ENCODE measurements at places on chromosomes 4 and X.

DNA sequence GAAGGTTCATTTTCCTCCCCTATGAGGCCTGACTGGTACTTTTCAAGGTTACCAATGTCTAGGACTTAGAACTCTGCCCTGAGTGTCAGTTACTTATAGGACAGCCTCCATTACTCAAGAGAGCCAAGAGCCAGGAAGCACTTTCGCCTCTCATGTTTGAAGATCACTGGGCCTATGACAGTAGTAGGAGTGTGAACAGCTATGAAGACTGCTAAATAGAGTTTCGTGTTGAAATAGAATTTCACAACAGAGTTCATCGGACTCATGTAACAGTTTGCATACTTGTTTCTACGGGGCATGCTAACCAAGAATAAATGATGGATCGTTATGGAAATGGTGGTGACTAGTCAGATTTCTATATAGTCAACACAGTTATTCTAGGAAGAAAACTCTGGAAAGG, 97.8 kb upstream of the GPC4 start:
- no peak for DNase-seq

DNA sequence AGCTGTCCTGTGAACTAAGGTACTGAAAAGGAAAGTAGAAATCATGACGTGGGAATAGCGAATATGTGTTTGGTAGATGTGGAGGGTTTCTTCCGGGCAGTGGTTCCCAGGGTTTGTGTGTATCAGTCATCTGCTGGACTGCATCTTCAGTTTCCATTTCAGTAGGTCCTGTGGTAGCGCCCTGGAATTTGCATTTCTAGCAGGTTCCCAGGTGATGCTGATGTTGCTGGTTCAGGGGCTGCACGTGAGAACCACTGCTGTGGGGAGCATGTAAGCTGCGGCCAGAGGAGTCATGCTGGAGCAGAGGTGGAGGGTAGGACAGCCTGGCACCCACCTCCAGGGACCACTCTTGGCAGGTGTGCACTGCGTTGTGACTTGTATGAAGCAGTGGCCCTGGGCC, 47.1 kb downstream of the ARHGAP10 start:
- DNase-seq, result no peak

DNA sequence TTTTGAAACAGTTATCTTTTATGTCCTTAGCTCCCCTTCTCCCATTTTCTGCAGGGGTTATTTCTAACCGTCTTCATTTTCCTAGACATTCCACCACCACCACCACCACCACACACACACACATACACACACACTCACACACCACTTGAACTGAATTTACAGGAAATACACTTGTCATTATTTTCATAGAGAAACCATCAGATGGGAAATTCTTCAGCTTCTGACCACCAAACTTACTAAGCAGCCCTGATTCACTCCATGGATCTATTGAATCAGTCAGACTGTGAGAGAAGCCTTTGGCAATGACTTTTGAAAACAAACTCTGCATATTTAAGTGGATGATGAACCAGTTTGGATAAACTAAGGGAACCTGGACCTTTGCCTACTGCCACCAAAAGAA, 210.1 kb upstream of the NHS start:
- no peak for DNase-seq

DNA sequence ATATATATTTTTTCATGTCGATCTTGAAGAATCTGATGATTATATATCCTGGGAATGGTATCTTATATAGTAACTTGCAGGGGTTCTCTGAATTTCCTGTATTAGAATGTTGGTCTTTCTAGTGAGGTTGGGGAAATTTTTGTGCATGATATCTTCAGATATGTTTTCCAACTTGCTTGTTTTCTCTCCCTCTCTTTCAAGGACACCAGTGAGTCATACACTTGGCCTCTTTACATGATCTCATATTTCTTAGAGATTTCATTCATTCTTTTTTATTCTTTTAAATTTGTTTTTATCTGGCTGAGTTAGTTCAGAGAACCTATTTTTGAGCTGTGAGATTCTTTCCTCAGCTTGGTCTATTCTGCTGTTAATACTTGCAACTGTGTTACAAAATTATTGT, 27.2 kb upstream of the C4orf17 start:
- no peak for DNase-seq

DNA sequence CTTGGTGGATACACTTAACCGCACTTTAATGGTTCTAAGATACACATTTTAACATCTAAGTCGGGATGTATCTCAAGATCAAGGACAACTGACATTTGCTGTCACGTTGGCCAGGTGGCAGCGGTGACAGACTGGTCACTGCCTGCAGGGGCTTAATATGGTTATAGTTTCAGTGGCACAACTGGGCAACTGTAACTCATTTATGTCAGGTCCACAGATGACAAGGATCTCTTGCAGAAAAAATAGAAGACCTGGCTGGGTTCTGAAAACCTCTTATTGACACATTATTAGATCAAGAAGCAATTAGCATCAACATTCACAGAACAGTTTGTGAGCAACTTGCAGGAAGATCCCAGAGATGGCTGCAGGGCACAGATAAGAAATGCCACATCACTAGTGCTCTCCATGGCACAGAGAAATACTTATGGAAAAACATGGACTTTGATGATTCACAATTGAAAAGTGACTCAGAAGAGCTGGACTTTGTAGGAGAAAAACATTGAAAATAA, 99.6 kb upstream of the SORBS2 start:
- DNase-seq, result no peak

- DNase-seq, result no peak
Measured at GRCh38 chr4:37528166-37528885, 157.8 kb downstream of the RELL1 start.

DNA sequence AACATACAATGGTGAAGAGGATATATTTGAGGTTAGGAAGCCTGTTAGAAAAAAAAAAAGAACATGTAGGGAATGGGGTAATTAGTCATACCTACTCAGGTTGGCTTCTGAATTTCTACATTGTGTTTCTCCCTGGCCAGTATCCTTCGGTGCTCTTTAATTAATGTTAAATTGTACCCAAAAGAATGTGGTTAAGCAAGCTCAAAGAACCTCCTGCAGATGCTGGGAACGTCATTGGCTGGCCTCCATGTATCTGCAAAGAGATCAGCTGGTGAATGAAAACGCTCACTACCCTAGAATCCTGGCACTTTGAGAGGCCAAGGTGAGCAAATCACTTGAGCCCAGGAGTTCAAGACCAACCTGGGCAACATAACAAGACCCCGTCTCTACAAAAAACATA, 942.3 kb upstream of the PRKX start:
- no peak for DNase-seq

DNA sequence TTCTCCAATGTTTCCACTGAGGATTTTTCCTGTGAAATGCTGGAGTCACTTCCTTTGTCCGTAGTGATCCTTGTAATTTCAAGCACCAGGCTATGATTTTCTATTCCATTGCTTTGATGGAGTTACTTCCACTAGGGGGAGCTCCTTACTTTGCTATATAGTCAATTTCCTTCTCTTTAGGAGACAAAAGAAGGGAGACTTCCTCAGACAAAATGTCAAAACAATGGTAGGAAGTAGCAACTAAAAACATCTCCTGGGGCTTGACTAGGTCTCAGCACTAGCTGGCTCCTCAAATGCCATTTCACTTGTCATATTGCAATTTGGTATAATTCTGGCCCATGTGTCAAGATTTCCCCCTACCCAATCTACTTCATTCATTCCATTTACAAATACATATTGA, 24.1 kb downstream of the ZCCHC12 start:
- no peak for DNase-seq

DNA sequence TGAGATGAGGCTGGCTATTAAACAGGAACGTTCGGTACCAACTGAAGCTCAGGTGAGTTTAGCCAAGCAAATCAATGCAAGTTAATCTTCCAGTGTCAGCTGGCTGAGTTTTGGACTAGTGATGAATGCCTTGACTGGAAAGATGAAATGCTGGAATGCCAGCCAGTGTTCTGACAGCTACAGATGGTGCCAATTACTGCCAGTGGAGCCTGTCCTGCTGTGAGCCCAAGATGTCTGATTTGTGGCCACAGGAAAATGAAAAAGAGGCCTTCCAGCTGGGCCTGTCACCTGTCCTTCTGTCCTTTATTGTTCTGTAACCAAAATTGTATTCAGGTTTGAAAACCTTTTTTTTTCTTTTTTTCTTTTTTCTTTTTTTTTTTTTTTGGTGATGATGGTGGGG, 223.1 kb downstream of the AFF2 start:
- no peak for DNase-seq

- DNase-seq, result no peak
Measured at GRCh38 chr4:921830-922331, 10.2 kb downstream of the GAK start.

DNA sequence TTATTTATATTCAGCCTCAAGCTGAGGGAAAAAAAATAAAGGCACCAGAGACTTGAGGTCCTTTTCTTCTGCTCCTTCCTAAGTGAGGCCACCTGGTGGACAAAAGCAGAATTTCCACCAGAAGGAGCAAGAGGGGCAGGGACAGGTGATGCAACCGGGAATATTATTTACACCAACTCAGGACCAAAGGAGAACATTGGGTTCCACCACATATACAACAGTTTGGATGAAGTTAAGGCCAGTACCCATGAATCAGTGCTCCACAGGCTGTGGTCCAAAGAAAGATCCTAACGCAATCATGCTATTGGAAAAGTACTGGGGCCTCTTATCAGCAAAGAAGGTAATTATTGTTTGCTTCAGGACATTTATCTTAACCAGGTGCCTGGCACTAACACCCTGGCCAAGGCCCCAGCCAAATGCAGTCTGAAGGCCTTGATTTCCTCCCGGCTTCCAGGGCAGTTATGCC, 57.4 kb downstream of the TSC22D3 start:
- DNase-seq, result peak; percentile 54

- no peak for DNase-seq
Measured at GRCh38 chrX:71919431-71919830, 8.8 kb downstream of the NHSL2 start.

DNA sequence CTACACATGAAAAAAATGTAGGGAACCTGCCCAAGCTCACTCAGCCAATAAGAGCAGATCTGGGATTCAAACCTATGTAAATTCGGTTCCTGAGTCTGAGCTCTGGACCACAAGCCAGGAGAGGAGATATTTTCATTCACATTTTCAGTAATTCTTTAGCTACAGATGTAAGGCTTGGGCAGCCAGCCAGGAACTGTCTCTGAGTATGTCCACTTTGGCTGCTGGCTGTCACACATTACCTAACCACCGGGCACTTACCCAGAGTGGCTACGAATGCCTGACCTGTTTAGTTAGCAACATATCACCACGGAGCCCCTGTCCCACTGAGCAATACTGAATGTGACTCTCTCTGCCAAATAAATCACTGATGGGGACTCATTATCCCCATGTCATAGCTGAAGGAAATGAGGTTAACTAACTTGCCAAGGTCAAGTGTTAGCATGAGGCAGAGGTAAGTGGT, 15.3 kb downstream of the USP46 start:
- no peak for DNase-seq

GRCh38 chrX:105328773-105329172, 108.3 kb upstream of the TEX13A start:
- DNase-seq, result no peak

- no peak for DNase-seq
Measured at GRCh38 chr4:154606728-154607723, 5.4 kb downstream of the FGG start.

DNA sequence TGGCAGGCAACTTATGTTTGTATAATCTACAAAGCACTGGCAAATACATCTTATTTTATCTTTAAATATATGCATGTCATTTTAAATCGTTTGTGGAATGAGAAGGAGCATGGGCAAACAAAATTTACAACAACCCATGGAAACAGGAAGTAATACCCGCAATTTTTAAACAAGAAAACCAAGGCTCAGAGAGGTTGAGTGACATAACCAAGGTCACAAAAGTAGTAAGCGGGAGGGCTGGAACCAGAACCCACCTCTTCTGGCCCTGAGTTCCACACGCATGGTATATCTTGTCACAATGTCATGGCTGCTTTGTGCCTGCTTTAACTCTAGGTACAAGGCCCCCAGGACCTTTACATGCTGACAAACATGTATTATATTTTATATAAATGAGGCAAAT, 52.9 kb downstream of the SLC7A11 start:
- no peak for DNase-seq

- DNase-seq, result peak; percentile 64
Measured at GRCh38 chr4:40199999-40200874, 3.4 kb downstream of the RHOH start.

DNA sequence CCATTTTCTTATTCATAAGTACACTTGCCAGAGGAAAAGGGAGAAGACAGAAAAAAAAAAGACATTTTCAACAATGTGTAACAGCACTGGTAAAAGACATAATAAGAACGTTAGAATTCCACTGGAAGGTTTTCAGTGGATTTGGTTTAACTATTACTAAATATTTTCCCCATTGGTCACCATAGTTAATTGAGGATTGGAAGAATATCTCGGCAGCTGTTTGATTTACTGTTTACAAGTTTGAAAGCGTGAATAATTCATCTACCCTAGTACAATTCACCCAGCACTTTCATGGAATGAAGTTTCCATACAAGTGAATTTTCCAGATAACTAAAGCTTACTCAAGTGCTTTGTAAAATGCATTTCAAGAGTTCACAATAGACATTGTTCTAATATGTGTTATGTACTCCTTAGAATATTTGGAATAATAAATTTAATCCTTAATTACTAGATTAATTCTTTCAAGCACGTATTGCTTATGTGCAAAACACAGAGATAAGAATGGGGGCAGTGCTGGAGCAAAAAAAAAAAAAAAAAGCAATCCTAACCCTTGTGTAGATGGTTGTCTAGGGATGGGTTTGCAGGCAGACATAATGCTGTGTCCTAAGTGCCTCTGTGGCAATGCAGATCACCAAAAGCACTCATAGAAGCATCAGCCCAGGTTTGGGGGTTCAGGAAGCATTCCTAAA, 57.1 kb downstream of the ENPEP start:
- DNase-seq, result no peak

DNA sequence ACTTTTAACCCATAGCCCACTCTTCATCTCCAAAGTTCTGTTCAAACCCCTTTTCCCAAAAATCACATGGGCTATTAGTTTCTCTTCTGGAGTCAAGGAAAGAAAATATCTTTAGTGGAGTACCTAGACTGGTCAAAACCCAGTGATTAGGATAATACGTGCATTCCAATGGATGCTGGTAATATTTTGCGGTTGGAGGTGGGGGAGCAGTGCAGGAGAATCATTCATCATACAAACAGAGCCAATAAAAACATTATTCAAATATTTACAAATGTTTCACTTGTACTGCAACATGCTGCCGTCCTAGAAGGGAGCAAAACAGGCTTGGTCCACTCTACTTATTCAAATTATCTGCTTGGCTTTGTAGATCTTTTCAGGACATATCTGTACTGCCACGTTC, 57.2 kb upstream of the RAB9B start:
- no peak for DNase-seq

All from stimulated activated CD4-positive, alpha-beta T cell treated with anti-CD3 and anti-CD28 coated beads, Interleukin-4, amount 100 ng/mL, for 4 hours (primary cell).